Stimulated activated CD8-positive, alpha-beta memory T cell treated with anti-CD3 and anti-CD28 coated beads, Interleukin-4, amount 100 ng/mL, for 48 hours (primary cell): ENCODE measurements at places on chromosomes 1 and 21.
A peak's percentile ranks its signal among the peaks of the same experiment; 100 is the strongest.

- no peak for DNase-seq
These were observed 37.8 kb downstream of the NGF start for GRCh38 chr1:115300087-115300876.

GRCh38 chr1:227767401-227768124 is 32.3 kb downstream of the SNAP47 start:
- no peak for DNase-seq

DNA sequence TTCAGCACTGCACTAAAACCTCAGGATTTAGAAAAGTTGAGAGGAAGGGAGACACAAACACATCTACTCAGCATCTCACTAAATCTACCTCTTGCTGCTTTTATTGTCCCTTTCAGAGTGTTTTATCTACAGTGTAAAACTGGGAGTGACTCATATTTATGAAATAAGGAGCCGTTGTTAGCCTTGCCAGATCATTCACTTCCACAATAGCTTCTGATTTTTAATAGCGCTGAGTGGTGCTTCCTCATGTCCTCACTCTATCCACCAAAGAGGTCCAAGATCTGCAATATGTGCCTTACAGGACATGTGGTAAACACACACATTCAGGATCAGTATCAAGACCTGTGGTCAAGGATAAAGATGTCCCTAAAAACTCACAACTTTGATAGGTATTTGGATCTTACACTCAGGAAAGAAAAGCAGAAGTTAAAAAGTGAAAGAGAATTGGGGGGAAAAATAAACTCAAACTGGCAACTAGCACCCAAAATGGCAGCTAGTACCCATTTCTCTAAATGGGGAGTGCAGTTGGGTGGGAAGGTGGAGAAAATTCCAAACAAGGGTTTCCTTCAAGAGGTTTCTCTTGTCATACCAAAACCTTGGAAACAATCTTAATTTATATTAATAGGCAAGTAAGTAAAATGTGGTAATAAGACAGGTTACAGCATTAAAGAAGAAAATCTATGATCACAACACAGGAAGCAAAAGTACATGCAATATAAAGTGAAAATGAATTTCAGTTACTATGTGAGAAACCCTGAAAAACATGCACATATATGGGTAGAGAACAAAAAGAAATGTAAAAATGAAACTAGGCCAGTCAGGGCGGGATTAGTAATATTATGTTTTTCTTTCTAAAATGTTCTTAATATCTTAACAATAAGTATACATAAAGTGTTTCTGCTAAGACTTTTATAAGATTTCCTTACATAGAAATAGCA is 15.9 kb downstream of the DUSP10 start:
- DNase-seq, result no peak

GRCh38 chr1:218674280-218674773 is 329.2 kb downstream of the TGFB2 start:
- no peak for DNase-seq

- peak; percentile 61 for DNase-seq
These were observed 37.3 kb upstream of the COL6A2 start for GRCh38 chr21:46060596-46061061.
